H9 (cell line): ENCODE measurements at places on chromosomes 5 and 9.

GRCh38 chr5:74310997-74311930 lies 329.3 kb downstream of the ENC1 start:
- DNase-seq = no peak
- H3K27ac ChIP-seq = no peak overlapping the region
- H3K4me1 ChIP-seq = no peaks in the 10 kb centered on the region
- no peaks in the 10 kb centered on the region for H3K36me3 ChIP-seq

GRCh38 chr5:16754601-16755000 lies 137.8 kb upstream of the RETREG1 start:
- no peaks in the 10 kb centered on the region for H3K27me3 ChIP-seq
- H3K4me3 ChIP-seq = no peak overlapping the region
- peaks cover 33% of the 10 kb centered on the region for H3K36me3 ChIP-seq
- peaks cover 3% of the 10 kb centered on the region; the same call in 1 of the 2 replicates for H3K4me1 ChIP-seq

GRCh38 chr9:94757158-94757557 lies 30.7 kb downstream of the AOPEP start:
- H3K27ac ChIP-seq = no peak overlapping the region
- no peaks in the 10 kb centered on the region for H3K27me3 ChIP-seq
- no peak for DNase-seq

DNA sequence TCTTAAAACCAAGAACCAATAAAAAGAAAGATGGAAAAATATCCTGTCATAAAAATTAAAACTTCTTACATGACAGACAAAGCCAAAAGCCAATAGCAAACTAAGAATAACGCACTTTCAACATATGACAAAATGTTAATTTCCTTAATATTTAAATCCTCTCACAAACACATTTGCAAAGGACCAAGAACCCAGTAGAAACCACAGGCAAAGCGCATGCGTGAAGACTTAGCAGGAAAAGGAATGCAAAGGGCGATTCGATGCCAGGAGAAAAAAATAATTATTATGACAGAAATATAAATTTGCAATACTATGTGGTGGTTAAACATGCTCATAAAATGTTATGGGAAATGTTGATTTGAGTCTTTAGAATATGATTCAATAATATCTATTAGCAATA lies 39.9 kb upstream of the OLFM1 start:
- H3K4me3 ChIP-seq = no peak overlapping the region
- no peak for DNase-seq
- no peaks in the 10 kb centered on the region for H3K27me3 ChIP-seq
- H3K4me1 ChIP-seq = no peaks in the 10 kb centered on the region
- H3K27ac ChIP-seq = no peak overlapping the region

GRCh38 chr5:176501333-176501732 lies 35.9 kb downstream of the RNF44 start:
- H3K4me3 ChIP-seq = no peak overlapping the region
- H3K36me3 ChIP-seq = peaks cover 28% of the 10 kb centered on the region; the same call in 2 of the 3 replicates
- no peaks in the 10 kb centered on the region for H3K4me1 ChIP-seq
- H3K27me3 ChIP-seq = no peaks in the 10 kb centered on the region

GRCh38 chr5:123819833-123820232 lies 307.9 kb downstream of the CSNK1G3 start:
- peaks cover 5% of the 10 kb centered on the region; the same call in 1 of the 2 replicates for H3K4me1 ChIP-seq
- H3K27ac ChIP-seq = no peak overlapping the region

- H3K4me1 ChIP-seq = no peaks in the 10 kb centered on the region; the same call in 1 of the 2 replicates
- no peak overlapping the region for H3K4me3 ChIP-seq
- H3K27ac ChIP-seq = no peak overlapping the region
- H3K27me3 ChIP-seq = no peaks in the 10 kb centered on the region
- no peaks in the 10 kb centered on the region; the same call in 2 of the 3 replicates for H3K36me3 ChIP-seq
- DNase-seq = no peak
Observed at GRCh38 chr9:103713631-103714030, 380.5 kb upstream of the SMC2 start.
